ENCODE measurements at places on chromosomes 16 and 17. TPM values are rescaled to one million over a fixed set of nuclear protein-coding genes. Genes with fewer than 3 reads are reported as not detected.

DNA sequence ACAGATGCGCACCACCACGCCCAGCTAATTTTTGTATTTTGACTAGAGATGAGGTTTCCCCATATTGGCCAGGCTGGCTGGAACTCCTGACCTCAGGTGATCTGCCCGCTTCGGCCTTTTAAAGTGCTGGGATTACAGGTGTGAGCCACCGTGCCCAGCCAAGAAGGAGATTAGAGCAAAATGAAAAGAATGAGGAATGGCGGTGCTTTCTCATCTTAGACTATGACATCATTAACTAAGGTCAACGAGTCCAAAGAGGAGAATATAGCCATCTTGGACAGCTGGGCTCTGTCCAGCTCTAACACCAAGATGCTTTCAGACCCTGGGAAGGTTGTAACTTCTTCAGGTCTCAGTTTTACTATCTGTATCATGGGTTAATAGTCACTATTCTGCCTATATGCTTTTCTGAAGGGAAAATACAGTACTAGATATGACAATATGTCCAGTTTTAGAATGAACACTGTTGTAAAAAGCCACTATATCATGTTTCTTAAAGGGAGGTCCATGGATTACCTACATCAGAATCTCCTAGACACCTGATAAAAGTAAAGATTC is 76.7 kb downstream of the SLC39A11 start:
- DNase-seq: no peak

GRCh38 chr17:76408037-76408849 is 23.8 kb downstream of the SPHK1 start:
- no peak for DNase-seq

DNA sequence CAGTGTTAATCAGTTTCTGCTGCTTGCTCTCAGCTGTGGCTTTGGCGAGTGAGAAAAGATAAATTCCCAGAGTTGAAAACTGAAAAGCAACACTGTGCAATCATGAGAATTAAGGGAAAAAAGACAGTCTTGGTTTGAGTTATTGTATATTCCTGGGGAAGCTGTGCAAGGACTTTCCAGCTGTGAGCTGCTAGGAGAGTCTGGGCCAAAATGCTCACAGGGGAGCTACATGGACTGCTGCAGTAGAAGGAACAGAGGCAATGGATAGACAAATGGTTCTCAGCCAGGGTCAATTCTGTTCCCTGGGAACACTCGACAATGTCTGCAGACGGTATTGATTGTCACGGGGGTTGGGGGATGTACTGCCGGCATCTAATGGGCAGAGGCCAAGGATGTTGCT is 102.0 kb upstream of the ADAMTS18 start:
- DNase-seq: no peak

GRCh38 chr17:8673612-8674011 is 43.1 kb upstream of the MYH10 start:
- DNase-seq: no peak

DNA sequence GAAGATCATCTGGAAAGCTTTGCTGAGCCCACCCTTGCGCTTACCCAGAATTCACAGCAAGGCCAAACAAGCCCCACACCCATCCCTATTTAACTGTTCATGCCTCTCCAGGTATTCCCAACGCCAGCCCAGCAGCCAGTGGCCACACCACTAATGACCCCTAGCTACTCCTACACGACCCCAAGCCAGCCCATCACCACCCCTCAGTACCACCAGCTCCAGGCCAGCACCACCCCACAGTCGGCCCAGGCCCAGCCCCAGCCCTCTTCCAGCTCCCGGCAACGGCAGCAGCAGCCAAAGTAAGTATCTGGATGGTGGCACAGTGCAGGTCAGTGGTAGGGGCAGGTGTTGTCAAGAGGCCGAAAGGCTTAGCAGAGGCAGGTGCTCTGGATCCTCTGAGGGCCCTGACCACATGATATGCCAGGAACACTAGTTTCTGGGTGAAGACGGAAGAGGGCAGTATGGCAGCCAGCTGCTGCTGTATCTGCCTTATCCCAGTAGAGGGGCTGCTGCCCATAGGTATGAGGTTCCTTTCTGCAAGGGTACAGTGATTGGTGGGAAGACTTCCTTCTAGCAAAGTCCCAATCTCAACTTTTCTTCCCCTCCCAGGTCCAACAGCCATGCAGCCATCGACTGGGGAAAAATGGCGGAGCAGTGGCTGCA is 10.7 kb downstream of the PROCA1 start:
- DNase-seq: no peak

GRCh38 chr17:65064452-65065019 is 8.0 kb upstream of the GNA13 start:
- DNase-seq: no peak

DNA sequence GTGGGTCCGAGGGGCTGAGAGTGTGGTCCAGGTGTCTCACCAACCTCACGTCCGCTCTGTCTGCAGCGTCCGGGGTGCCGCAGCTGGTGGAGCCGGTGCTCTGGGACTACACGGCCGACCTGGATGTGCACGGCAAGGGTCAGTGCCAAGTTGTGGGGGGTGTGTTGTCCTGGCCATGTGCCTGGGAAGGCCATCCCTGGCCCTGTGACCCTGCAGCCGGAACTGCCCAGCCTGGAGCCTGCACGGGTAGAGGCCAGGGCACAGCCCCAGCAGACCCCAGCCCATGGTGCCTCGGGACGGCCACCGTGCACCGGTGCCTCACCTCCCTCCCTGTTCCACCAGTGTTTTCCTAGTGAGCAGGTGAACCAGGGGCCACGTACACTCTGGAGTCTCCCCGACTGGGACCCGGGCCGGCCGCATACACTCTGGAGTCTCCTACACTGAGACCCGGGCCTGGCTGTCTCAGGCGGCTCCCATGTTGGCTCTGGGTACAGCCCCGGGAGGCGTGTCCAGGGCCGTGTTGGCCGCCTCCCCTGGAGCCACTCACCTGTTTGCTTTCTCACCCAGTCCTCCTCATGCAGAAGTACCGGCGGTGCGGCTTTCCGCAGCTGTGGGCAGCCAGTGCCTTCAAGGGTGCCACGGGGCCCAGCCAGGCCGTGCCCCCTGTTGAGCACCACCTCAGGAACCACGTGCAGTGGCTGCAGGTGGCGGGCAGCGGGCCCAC is 13.8 kb downstream of the CYBC1 start:
- DNase-seq: no peak

Gene SLC47A1
- total RNA-seq: 0.14 TPM

Gene SHCBP1
- total RNA-seq: 41.3 TPM

Gene C17orf78
- not detected for total RNA-seq

Gene SLC13A2
- not detected for total RNA-seq
